Endothelial cell of umbilical vein (primary cell): ENCODE measurements at places on chromosomes 2 and 18.

DNA sequence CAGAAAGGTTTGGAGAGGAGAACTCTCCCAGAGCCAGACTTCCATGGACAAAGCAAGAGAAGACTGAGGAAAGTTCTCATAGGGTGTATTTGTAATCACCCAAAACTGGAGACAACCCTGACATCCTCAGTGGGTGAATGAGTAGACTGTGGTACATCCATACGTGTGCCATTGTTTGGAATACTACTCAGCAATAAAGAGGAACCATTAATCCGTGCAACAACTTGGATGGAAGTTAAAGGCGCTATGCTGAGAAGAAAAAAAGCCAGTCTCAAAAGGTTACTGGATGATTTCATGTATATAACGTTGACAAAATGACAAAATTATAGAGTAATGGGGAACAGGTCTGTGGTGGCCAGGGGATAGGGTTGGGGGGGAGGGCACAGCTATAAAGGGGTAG, 24.1 kb upstream of the TMEM214 start:
- no peak for DNase-seq

- DNase-seq: peak; percentile 61
Measured at GRCh38 chr2:105287692-105288091, 41.8 kb downstream of the TGFBRAP1 start.

- no peak for DNase-seq
Measured at GRCh38 chr2:26290001-26290400, 45.3 kb downstream of the HADHB start.

GRCh38 chr2:10165861-10166675, 43.5 kb downstream of the RRM2 start:
- DNase-seq: no peak
